Spleen (tissue), 13 donors: ENCODE measurements at places on chromosomes 1 and 21. TPM values are rescaled to one million over a fixed set of nuclear protein-coding genes. Genes with fewer than 3 reads are reported as not detected.
A peak's percentile ranks its signal among the peaks of the same experiment; 100 is the strongest.

AMPD1 gene
- 1.1 TPM for total RNA-seq

LDLRAD1 gene
- not detected for total RNA-seq

TNNI3K gene
- total RNA-seq = 2.9 TPM

DNA sequence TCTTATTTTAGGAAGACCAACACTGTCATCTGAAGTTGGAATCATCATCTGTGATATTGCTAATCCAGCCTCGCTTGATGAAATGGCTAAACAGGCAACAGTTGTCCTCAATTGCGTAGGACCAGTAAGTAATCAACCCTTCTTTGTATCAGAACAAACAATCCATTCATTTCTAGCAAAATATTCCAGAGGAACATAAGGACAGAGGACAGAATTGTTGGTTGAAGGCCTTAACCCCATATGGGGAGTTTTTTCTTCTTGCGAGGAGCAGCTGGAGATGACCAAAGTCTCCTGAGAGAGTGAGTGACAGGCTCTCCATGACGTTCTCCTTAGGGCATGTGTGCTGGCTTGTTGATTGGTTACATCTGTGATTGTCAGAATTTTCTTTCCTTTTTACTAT, 2.7 kb downstream of the SCCPDH start:
- H3K4me3 ChIP-seq = no peak overlapping the region
- no peak overlapping the region for H3K27ac ChIP-seq
- no peak for DNase-seq
- peaks cover 20% of the 10 kb centered on the region for H3K36me3 ChIP-seq
- peaks cover 31% of the 10 kb centered on the region for H3K4me1 ChIP-seq
- no peaks in the 10 kb centered on the region for H3K27me3 ChIP-seq

- H3K27ac ChIP-seq = peak overlapping the region; percentile 76
- no peaks in the 10 kb centered on the region for H3K36me3 ChIP-seq
- H3K4me3 ChIP-seq = no peak overlapping the region
- DNase-seq = no peak
- H3K27me3 ChIP-seq = no peaks in the 10 kb centered on the region
Measured at GRCh38 chr1:158819461-158820443, 11.4 kb upstream of the MNDA start.

- H3K36me3 ChIP-seq = no peaks in the 10 kb centered on the region
- no peak within 1 kb of the TSS for H3K4me3 ChIP-seq
- peaks cover 5% of the 10 kb centered on the region for H3K27me3 ChIP-seq
- no peak for DNase-seq
Measured at GRCh38 chr1:162861101-162861500, at the start of gene CCDC190. CCDC190 (minus strand) TSS chr1:162861175; CDS start chr1:162859646, 1,529 bp downstream.

DNA sequence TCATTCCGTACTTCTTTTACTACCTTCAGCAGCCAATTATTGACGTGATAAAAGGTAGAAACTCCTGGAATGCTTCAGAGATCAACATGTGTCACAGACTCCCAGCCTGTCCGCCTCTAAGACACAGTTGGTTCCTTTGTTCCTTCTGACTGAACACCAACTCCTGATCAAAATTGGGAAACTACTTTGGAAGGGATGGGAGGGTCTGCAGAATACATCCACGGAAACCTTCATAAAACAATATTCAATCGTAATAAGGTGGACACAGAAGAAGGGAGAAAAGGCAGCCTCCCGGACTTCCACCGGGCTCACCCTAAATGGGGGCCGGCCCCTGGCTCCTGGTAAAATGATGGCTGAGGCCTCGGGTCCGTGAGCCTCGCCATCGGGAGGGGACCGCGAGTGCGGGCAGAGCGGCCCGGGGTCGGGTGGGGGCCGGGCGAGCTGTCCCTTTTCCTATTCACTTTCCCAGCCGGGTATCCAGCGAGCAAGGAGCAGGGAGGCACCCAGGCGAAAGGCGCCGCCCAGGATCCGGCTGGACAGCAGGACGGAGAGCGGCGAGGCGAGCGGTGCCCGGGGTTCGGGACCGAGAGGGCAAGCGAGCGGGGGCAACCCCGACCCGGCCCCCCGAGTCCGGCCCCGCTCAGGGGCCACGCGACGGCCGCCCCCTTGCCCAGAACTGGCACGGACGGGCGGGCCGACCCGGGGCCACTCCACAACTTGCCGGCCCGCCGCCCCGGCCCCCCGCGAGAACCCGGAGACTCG, 805 bp downstream of the NRIP1 start:
- H3K27me3 ChIP-seq = no peaks in the 10 kb centered on the region
- peak overlapping the region; percentile 73 for H3K4me3 ChIP-seq
- H3K4me1 ChIP-seq = peaks cover 51% of the 10 kb centered on the region
- no peaks in the 10 kb centered on the region for H3K36me3 ChIP-seq

DNA sequence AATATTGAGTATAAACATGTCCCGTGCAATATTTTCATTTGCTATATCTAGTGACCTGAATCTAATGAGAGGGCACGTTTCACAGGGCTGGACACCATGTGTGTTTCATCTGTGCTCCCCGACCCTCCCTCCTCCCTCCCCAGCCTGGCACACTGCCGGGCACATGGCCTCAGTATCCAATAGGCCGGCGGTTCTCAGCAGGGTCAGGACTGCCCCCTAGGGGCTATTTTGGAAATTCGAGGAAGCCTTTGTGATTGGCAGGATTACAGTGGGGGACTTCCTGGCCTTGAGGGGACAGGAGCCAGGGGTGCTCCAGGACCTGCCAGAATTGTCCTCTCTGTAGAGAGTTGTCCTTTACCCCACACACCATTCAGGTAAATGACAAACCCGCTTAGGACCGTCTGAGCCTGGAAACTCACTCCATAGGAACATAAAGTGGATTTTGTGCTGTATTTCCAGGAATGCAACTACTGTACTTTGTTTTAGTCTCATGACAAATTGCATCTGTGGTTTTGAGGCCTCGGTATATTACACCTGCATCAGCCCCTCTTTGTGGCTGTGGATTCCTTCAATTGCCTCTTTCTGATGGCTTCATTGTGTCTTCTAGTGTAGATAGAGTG, 109.5 kb upstream of the SIM2 start:
- no peak for DNase-seq
- H3K4me1 ChIP-seq = no peaks in the 10 kb centered on the region
- H3K36me3 ChIP-seq = no peaks in the 10 kb centered on the region
- H3K4me3 ChIP-seq = no peak overlapping the region

DNA sequence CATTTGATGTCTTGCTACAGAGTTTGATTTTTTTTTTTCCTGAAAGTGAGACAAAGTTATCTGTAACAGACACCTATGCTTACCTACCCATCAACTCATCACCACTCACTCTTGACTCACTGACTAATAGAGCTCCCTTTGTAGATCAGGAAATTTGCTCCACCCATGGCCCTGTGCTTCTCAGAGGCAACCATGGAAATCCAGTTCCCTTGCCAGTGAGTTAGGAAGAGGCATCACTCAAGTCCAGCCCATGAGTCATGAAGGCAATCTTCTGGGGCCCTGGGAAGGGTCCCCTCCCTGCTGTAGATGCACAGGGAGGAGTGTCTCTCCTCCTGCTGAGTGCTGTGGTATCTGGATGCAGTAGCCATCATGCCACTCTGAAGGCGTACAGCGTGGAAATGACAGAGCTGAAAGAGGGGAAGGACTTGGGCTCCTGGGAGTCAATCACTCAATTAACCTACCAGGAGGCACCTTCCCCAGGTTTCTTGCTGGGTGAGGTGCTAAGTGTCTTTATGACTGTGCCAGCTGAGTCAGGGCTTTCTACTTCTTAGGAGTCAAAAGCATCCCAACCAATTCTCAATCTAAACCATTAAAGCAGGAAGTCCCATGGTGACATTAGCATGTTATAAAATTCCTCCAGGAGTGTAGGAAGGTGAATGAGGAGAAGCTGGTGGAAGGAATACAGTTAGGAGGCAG, 56.1 kb downstream of the DNTTIP2 start:
- no peak for DNase-seq
- no peaks in the 10 kb centered on the region for H3K36me3 ChIP-seq
- H3K4me1 ChIP-seq = peaks cover 3% of the 10 kb centered on the region
- H3K4me3 ChIP-seq = no peak overlapping the region
- H3K27me3 ChIP-seq = no peaks in the 10 kb centered on the region

- H3K36me3 ChIP-seq = no peaks in the 10 kb centered on the region
- no peak overlapping the region for H3K4me3 ChIP-seq
- peaks cover 20% of the 10 kb centered on the region for H3K4me1 ChIP-seq
- no peak for DNase-seq
- H3K27me3 ChIP-seq = no peaks in the 10 kb centered on the region
Measured at GRCh38 chr1:31421371-31422040, 8.5 kb downstream of the SERINC2 start.

- no peak overlapping the region for H3K4me3 ChIP-seq
- DNase-seq = no peak
- H3K4me1 ChIP-seq = no peaks in the 10 kb centered on the region
- no peak overlapping the region for H3K27ac ChIP-seq
- no peaks in the 10 kb centered on the region for H3K27me3 ChIP-seq
Measured at GRCh38 chr1:218683242-218683641, 338.1 kb downstream of the TGFB2 start.

DNA sequence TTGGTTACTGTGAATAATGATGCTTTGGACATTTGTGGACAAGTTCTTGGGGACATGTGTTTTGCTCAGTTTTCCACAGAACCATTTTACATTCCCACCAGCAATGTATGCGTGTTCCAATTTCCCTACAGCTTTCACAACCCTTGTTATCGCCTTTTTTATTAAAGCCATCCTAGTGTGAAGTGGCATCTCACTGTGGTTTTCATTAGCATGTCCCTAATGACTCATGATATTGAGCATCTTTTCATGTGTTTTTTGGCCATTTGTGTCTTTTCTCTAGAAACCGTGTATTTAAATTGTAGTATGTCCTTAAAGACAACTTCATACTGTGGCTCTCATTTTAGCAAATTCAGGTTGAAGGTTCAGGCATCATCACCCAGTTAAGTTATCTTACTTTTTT, 132.1 kb downstream of the TGFBR3 start:
- H3K27me3 ChIP-seq = no peaks in the 10 kb centered on the region
- no peak overlapping the region for H3K4me3 ChIP-seq
- H3K36me3 ChIP-seq = peaks cover 6% of the 10 kb centered on the region
- H3K4me1 ChIP-seq = peaks cover 7% of the 10 kb centered on the region
- no peak for DNase-seq
